ENCODE measurements at places on chromosomes 11 and 22.

DNA sequence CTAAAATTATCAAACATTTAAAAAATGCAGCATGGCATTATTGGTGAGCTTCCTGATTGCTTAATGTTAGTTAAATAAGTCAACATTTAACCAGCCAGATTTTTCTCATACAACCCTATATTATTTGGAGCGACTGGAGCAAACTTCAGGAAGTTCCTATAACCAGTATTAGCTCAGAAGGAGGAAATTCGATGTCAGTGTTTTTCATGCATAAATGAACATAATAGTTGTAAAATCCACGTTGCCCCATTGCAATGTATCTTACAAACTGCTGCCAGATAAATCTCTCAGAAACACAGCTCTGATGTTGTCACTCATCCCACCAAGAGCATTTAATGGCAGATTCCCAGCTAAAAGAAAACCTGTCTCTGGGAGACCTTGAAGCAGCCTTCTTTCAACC is 278.5 kb downstream of the CASP12 start:
- no peak for DNase-seq

DNA sequence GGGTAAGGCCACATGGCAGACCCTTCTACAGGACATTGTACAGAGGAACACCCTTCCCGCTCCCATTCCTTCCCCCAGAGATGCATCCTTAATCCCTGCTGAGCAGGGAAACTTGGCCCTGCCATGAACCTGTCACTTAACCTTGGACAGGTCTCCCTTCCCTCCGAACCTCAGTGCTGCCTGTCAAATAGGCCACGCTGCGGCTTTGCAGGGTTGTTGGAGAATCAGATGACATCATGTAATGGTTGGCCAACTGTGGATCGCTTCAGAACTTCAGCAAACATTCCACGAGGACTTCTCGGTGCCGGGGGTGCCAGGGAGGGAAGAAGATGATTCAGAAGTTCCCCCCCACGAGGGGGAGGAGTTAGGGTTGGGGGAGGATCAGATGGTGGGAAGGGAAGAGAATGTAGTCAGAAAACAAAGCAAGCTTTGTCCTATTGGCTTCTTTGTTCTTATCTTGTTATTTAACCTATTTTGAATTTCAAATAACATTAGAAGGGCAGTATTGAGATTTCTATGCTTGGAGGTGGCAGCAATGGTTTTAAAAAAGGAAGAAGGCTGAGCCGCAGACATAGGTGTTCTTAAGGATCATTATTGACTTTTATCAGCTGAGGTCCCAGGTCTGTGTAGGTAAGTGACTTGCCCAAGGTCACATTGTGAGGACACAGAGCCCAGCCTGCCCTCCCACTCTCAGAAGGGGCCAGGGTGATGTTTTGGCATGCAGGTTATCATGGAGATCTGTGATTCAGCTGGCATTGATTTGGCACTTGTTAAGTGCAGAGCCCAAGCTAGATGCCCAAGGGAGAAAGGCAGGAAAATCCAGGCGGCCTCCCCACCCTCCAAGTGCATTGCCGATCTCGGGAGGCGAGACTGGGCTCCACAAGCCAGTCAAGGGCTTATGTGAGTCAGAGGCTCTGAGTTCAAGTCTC is 3.1 kb downstream of the CDC42EP1 start:
- DNase-seq: no peak

DNA sequence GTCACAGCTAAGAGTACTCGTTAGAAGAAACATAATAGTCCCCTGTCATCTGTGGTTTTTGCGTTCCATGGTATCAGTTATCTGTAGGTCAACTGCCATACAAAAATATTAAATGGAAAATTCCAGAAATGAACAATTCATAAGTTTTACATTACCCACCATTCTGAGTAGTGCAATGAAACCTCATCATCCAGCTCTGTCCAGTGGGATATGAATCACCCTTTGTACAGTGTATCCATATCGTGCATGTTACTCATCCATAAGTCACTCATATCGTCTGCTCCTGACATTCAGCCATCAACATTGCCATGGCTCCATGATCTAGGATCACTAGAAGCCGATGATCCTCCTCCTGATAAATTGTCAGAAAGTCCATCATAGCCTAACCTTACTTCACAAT is 174.9 kb upstream of the C11orf87 start:
- no peak for DNase-seq

- DNase-seq: no peak
Observed at GRCh38 chr11:76049511-76049910, 156.8 kb downstream of the WNT11 start.

DNA sequence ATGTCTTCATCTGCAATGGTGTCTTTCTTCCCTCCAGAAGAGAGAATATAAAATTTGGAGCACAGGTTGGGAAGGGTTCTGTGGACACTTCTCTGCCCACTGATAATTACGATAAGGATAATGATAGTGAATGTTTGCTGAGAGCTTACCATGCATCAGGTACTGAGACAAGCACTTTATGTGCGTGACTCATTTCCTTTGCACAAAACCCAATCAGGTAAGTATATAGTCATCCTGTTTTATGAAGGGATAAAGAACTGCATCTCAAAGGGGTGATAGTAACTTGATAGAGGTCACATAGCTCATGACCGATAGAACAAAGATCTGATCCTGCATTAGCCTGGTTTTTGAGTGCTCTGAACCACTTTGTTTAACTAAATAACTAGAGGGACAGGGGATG is 9.4 kb downstream of the DRD2 start:
- no peak for DNase-seq

- DNase-seq: no peak
Observed at GRCh38 chr22:20002636-20003035, 14.0 kb downstream of the ARVCF start.

GRCh38 chr11:64559351-64560138 is 31.5 kb upstream of the SLC22A12 start:
- DNase-seq: no peak

GRCh38 chr11:70145071-70145470 is 58.0 kb upstream of the FADD start:
- no peak for DNase-seq

DNA sequence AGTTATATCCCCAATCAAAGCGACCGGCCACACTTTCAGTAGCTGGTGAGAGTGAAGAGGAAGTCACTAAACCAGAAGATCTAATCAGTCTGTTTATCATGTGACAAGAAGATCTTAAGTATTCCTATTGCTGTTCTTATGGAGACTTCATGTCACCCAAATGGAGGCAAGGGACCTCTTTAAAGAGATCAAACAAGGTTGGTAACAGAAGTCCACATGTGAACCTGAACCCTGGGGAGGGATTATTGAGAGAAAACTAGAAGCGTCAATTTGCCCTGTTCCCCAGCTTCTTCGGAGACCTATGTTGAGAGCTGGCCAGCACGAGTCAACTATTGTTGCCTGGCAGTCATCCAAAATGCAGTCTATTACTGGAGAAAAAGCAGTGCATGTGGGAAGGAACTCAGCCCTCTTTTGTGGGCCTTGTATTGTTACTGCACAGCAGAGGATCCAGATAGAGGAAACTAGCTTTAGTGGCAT is 76.9 kb upstream of the CTSC start:
- no peak for DNase-seq

DNA sequence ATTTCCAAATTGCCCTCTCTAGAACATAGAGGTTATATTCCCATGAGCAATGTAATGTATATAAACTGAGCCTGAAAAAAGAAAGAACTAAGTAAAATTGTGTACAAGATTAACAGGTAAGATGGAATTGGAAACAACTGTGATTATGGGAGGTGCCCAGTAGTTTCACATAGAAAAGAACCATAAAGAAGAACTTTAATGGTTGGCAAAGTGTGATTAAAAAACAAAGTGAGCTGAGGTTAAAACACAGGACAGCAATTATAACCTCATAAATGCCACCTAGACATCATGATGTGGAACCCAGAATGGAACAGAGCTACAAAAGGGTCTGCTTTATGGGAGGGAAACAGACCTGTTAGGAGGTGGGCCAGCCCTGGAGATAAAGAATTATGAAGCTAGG is 58.6 kb downstream of the CYB5R2 start:
- DNase-seq: no peak

GRCh38 chr11:17978553-17979287 is 34.1 kb downstream of the SERGEF start:
- peak; percentile 80 for DNase-seq

DNA sequence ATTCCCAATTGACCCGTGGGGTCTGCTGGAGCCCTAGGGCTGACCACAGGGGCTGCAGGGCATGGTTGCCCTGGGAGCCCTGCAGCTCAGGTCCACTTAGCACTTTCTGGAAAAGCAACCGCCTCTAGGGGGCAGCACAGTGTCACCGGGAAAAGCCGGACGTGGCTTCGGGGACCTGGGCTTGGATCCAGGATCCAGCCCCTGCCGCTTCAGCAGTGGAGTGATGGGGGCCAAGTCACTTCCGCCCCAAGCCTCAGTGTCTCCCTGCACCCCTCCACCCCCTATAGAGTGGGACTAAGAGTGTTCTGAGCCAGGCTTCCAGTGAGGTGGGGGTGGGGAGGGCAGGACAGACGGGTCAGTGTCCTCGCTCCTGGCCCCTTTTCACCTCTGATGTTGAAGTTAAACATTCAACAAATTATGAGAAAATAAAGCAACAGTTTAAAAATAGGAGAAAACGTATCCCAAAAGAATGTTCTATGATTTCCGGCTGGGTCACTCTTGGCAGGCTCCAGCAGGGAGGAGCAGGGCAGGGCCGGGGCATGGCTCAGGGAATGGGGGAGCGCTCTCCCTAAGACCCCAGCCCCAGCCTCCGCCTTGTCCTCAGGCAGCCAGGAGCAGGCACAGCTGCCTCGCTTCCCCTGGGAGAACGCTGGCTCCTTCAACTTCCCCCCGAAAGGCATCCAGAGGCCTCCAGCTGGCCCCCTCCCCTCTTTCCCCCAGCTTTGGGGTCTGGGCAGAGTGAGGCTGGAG is 96.5 kb upstream of the FGF3 start:
- DNase-seq: no peak

DNA sequence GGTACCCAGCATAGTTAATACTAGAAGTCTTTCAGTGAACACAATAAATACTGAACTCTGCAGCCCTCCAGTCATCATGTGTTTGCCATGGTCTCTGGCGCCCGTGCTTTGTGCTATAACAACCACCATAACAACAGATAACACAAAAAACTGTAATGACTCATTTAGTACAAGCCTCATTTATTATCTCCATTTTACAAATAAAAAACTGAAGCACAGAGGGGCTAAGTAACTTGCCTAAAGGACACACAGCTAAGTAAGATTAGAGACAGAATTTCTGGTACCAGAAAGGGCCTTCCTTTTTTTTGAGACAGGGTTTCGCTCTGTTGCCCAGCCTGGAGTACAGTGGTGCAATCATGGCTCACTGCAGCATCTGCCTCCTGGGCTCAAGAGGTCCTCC is 19.5 kb downstream of the RBFOX2 start:
- no peak for DNase-seq

- DNase-seq: peak; percentile 82
Observed at GRCh38 chr11:131739243-131739882, 368.9 kb downstream of the NTM start.

GRCh38 chr11:69913591-69914285 is 94.5 kb upstream of the FGF3 start:
- DNase-seq: no peak

- DNase-seq: no peak
Observed at GRCh38 chr11:78189851-78190250, 1.1 kb downstream of the USP35 start.

GRCh38 chr11:88411265-88411664 is 73.7 kb upstream of the CTSC start:
- no peak for DNase-seq

- no peak for DNase-seq
Observed at GRCh38 chr22:26162926-26163325, 6.3 kb upstream of the SEZ6L start.

DNA sequence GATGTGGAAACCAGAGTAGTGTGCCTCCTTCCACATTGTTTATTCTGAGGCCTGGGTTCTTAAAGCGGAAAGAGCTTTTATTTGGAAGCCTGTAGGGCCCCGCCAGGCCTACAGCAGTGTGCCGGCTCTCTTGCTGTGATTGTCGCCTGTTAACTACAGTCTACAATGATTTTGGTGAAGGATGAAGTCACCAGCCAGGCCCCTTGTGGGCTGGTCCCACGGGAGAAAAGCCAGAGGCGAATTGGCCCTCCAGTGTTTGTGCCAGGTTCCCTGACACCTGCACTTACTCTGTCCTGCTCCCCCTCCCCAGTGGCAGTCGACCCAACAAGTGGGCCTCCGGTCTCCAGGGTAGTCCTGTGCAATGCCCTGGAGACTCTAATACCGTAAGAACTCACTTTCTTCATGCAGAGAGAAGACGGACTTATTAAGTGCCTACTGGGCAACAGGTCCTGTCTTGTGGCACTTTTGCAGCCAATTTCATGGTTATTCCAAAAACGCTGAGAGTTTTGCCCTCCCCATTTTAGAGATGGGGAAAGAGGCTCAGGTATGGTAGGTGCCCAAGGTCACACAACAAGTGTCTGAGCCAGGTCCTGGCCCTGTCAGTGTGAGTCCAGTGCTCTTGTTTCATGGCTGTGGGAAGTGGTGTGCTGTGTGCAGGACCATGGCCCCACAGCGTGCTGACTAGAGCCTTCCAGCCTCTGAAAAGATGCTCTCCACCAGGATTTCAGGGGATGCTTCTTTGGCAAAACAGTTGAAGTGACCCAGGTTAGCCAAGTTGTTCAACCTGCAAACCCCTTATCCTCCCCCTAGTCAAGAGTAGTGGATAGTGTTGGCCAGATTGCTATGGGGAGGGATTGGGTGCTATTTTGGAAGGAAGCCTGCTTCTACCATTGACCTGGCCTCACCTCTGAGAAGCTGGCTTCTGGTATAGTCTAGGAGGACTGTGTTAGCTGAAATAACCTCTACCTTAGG is 1.4 kb downstream of the MICAL2 start:
- DNase-seq: no peak

GRCh38 chr11:2093575-2094353 is 45.4 kb downstream of the IGF2 start:
- DNase-seq: no peak

GRCh38 chr22:45211435-45211834 is 29.3 kb downstream of the KIAA0930 start:
- no peak for DNase-seq

- DNase-seq: no peak
Observed at GRCh38 chr22:26159886-26160285, 9.4 kb upstream of the SEZ6L start.

DNA sequence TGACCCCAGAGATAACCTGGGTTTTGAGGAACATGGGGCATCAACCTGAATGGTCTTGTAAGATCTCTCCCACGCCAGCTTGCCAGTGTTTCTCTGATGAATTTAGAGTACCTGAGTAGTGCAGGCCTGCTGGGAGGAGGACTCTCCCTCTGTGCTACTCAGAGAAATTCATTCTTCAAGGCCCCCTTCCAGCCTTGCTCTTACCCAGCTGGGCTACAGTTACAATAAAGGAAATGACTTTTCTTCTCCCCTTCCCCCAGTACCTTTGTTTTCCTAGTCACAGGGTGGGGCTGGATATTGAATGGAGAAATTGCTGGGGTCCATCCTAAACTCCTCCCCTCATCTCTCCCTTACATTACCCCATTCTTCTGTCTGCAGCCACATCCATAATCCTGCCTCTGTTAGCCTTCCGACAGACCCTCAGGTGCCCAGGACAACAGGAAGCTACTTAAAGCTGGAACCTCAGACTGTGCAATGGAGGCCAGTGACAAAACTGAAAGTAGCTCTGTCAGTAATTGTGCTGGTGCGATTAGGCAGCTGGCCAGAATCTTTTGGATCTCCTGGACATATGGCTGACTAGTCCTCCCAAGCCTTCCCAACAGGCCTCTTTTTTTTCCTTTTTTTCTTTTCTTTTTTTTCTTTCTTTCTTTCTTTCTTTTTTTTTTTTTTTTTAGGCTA is 17.4 kb downstream of the LIMK2 start:
- no peak for DNase-seq

- DNase-seq: no peak
Observed at GRCh38 chr11:11622772-11623171, 967 bp upstream of the GALNT18 start.

- DNase-seq: no peak
Observed at GRCh38 chr11:12683874-12684273, 9.7 kb downstream of the TEAD1 start.

- no peak for DNase-seq
Observed at GRCh38 chr11:23976426-23976825, 520.4 kb upstream of the LUZP2 start.
